ENCODE measurements at places on chromosomes 7 and 10.

DNA sequence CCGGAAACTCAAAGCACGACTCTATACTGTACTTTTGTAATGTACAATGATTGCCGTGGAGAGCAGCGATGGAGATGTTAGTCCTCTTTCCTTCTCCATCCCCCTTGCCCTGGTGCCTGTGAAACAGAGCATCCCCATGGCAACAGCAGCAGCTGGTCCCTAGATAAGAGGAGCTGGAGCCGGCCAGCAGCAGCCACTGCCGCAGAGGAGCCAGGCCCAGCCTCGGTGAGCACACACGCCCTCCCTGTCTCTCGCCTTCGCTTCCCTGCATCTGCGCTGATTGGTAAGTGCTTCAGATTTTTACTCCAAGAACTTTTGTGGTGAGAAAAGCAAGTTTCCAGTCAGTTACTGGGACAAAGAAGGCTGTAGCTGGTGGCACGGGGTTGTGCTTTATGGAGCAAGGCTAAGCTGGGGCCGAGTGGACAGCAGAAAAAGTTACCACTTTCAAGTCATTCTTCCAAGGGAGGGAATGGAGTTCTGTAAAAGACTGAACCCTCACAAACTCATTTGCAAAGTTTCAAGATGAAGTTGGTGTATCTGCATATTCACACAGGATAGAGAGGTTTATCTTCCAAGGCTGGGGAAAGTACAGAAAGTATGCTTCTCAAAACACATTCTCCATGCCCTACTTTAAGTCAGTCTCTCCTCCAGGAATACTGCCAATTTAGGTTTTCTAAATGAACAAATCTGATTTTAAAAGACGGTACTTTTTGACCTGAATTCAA, at the start of gene PPP1R17:
Gene PPP1R17, plus strand, starts transcription at position 192 of the 725 bp plus-strand sequence. CDS start 5,227 bp downstream, outside the sequence.
- no peak for DNase-seq

- no peak for DNase-seq
Measured at GRCh38 chr7:99829524-99830160, 1.8 kb downstream of the CYP3A43 start.

DNA sequence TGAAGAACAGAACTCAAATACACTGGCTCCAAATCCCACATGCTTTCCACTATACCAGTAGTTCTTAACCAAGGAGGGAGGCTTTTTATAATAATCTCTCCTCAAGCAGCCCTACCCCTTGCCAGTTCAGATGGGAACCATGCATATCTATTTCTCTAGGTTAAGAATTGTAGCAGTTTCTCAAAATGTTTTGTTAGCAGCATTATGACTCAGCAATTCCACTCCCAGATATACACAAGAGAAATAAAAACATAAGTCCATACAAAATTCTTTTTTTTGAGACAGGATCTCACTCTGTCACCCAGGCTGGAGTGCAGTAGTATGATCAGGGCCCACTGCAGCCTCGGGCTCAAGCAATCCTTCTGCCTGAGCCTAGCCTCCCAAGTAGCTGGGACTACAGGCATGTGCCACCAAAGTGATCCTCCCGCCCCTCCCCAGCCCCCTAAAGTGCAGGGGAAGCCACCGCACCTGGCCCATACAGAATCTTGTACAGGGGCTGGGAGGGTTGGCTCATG, 18.1 kb downstream of the YWHAG start:
- DNase-seq: no peak

- no peak for DNase-seq
Measured at GRCh38 chr7:150721970-150722373, 5.6 kb downstream of the GIMAP1 start.

DNA sequence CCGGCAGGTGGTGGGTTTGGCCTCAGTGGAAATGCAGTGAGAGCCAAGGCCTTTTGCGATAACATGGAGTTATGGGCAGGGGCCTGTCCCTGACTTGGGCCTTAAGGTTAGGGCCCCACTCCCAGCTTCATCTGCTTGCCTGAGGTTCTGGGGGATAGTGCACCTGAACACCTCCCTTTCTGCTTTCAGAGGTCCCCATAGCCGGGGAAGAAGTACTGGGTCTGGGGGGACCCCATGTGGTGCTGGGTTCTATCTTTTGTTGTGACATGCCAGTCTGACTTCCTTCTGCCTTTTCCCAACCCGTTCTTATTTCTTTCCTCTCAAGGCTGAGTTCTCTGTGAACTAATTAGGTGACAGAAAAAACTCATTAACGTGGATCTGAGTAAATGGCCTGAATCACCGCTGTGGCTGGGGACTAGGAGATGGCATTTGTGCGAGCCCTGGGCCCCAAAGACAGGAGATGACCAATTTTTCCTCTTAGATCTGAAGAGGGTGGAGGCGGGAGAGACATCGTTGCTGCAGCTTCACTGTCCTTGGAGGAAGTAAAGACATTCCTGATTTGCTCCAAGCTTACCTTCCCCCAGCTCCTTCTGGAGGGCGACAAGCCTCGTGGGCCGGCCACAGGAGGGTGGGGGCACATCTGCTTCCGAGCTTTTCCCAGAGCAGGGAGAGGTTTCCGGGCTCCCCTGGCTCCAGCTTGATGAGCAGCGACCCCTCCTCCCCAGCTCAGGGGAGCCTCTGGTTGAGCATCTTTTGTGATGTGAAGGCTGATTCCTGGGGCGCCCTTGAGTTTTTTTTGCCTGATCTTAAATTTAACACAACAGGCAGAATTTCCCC, 2.0 kb downstream of the AGAP3 start:
- no peak for DNase-seq

DNA sequence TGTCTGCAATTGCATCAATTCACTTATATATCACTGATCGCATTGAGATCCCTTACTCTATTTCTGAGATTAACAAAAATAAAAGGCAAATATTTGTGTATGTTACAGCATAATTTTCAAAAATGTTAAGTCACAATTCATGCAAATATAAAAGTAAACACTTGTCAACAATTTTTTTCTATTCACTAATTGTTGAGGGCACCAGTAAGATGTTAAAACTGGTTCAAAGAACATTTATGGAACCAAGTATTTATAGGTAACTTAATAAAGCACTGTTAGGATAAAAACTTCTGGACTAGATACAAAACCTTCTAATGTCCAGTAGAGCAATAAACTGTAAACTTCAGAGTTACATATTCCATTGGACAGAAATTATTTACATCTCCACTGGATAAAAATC, 586.1 kb upstream of the AUTS2 start:
- DNase-seq: no peak

GRCh38 chr10:71131096-71131495, 81.3 kb upstream of the UNC5B start:
- DNase-seq: no peak

- peak; percentile 59 for DNase-seq
Measured at GRCh38 chr10:16787361-16787791, 29.8 kb downstream of the RSU1 start.

DNA sequence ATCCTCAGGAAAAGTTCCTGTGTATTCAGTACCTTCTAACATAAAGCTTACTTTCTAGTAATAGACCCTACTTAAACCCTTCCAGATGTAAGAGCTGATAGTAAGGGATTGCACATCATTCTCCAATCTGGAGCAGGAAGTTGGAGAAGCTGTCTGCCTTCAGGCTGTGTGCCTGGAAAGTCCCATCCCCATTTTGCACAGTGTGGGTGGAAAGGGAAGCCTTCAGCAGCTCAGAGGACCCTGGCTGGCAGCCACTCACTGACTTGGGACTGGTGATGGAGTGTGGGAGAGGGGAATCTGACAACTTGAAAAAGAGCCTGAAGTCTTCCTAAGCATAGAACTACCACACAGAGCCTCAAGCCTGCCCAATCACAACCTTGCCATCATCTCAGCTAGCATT, 164.1 kb upstream of the ADO start:
- DNase-seq: no peak

- no peak for DNase-seq
Measured at GRCh38 chr10:115871855-115872254, 401.2 kb downstream of the GFRA1 start.

- DNase-seq: no peak
Measured at GRCh38 chr10:127915324-127915723, 8.4 kb downstream of the PTPRE start.

- peak; percentile 19 for DNase-seq
Measured at GRCh38 chr10:10677479-10677878, 340.2 kb upstream of the CELF2 start.

GRCh38 chr7:47552621-47553020, 29.3 kb downstream of the TNS3 start:
- DNase-seq: no peak

GRCh38 chr7:36128448-36129047, 24.5 kb upstream of the EEPD1 start:
- DNase-seq: no peak
